Thoracic aorta (tissue), 2 donors: ENCODE measurements at places on chromosomes 7 and 10.
A peak's percentile ranks its signal among the peaks of the same experiment; 100 is the strongest.

DNA sequence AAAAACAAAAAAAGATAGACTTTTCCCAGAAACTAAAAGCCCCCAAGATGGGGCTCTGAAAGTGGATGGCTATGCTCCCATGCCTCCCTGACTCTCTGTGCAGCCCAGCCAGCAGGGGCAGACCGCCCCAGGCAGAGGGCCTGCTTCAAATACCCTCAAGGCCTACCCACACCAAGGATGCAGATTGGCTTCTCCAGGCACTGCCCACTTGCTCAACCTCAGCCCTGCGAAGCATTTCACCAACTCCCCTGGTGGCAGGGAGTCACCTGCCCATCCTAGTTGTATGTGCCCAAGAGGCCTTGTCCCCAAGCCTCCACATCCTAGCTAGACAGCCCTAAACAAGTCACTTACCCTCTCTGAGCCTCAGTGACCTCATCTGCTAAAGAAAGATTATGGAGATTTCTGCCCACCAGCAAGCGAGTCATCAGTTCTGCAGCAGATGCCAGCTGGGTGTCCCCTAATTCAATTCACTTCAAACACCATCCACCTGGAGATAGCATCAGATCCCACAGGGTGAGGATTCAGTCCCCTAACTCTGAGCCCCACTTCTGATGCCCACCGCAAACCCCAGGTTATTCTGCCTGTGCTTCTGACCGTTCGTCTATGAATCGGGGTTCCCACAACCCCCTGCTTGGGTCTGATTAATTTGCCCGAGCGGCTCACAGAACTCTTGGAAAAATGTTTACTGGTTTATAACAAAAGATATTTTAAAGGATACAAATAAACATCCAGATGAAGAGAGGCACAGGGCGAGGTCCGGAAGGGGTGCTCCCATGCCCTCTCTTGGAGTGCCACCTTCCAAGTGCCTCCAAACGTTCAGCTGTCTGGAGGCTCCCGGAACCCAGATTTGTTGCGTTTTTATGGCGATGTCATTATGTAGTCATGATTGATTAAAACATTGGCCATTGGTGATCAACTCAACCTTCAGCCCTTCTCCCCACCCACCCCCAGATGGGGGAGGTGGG is 18.6 kb upstream of the ZMIZ1 start:
- no peak overlapping the region for H3K27ac ChIP-seq
- peaks cover 2% of the 10 kb centered on the region for H3K4me1 ChIP-seq
- no peaks in the 10 kb centered on the region for H3K36me3 ChIP-seq
- H3K27me3 ChIP-seq: no peaks in the 10 kb centered on the region

DNA sequence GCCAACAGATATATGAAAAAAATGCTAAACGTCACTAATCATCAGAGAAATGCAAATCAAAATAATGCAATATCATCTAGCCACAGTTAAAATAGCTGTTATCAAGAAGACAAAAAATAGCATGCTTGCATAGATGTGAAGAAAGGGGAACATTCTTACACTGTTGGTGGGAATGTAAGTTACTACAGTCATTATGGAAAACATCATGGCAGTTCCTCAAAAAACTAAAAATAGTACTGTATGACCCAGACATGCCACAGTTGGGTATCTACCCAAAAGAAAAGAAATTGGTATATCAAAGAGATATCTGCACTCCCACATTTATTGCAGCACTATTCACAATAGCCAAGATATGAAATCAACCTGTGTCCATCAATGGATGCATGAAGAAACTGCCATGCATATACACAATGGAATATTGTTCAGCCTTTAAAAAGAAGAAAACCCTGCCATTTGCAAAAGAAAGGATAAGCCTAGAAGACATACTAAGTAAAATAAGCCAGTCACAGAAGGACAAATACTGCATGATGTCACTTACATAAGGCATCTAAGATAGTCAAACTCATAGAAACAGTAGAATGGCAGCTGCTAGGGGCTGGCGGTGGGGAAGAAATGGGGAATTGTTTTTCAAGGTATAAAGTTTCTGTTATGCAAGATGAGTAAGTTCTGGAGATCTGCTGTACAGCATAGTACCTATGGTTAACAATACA is 107.0 kb downstream of the PTPN20 start:
- no peaks in the 10 kb centered on the region for H3K4me1 ChIP-seq
- H3K27me3 ChIP-seq: no peaks in the 10 kb centered on the region
- H3K36me3 ChIP-seq: no peaks in the 10 kb centered on the region
- no peak for DNase-seq

- peaks cover 63% of the 10 kb centered on the region for H3K36me3 ChIP-seq
- H3K4me3 ChIP-seq: no peak overlapping the region
- peaks cover 43% of the 10 kb centered on the region for H3K4me1 ChIP-seq
- H3K27ac ChIP-seq: peak overlapping the region; percentile 89
- H3K27me3 ChIP-seq: no peaks in the 10 kb centered on the region
Measured at GRCh38 chr10:95435548-95436279, 125.5 kb downstream of the SORBS1 start.

DNA sequence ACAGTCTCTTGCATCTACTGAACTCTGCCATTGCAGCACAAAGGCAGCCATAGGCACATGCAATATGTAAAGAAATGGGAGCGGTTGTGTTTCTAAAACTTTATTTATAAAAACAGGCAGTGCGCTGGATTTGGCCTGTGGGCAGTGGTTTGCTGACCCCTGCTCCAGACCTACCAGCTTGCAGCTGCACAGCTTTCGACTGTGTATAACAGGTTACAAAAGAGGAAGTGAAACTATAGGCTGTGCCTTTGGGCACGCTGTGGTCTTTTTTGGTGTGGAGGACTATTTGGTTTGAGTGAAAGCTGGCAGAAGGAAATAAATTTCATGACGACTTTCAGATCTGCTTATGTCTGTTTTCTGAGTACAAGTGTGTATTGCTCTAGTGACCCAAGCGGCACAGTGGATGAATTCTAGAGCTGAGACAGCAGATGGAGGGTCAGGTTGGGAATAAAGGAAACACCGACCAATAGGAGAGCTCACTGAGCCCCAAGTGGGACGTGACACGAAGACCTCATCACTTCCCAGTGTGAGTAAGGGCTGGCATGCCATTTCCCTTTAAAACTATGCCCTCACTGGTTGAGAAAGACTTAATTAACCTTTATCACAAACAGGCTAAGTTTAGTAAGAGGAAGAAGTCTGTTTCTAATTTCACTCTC is 152.7 kb downstream of the ANK3 start:
- H3K36me3 ChIP-seq: no peaks in the 10 kb centered on the region
- no peak overlapping the region for H3K4me3 ChIP-seq
- no peaks in the 10 kb centered on the region for H3K27me3 ChIP-seq
- no peaks in the 10 kb centered on the region for H3K4me1 ChIP-seq
- no peak for DNase-seq

- H3K4me3 ChIP-seq: no peak overlapping the region
- H3K27me3 ChIP-seq: no peaks in the 10 kb centered on the region
- DNase-seq: no peak
- H3K27ac ChIP-seq: no peak overlapping the region
- no peaks in the 10 kb centered on the region for H3K36me3 ChIP-seq
- H3K4me1 ChIP-seq: peaks cover 9% of the 10 kb centered on the region
Measured at GRCh38 chr10:33410860-33411234, 76.4 kb upstream of the NRP1 start.

DNA sequence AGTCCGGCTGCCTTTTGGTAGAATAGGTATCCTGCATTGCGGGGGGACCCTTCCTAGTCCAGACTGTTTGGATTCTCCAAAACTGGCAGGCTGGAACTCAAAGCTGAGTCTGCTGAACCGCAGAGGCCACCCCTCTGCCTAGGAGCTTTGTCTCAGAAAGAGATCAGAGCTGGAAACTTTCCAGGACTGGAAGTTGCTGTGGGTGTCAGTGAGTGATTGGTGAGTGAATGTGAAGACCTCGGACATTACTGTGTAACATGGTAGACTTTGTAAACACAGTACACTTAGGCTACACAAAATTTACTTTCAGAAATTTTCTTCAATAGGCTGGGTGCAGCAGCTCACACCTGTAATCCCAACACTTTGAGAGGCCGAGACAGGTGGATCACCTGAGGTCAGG is 103.8 kb downstream of the DNAJC1 start:
- H3K27me3 ChIP-seq: no peaks in the 10 kb centered on the region
- no peak overlapping the region for H3K4me3 ChIP-seq
- H3K36me3 ChIP-seq: peaks cover 7% of the 10 kb centered on the region
- DNase-seq: no peak
- no peak overlapping the region for H3K27ac ChIP-seq
- no peaks in the 10 kb centered on the region for H3K4me1 ChIP-seq
